ENCODE measurements at places on chromosomes 6 and 20.

DNA sequence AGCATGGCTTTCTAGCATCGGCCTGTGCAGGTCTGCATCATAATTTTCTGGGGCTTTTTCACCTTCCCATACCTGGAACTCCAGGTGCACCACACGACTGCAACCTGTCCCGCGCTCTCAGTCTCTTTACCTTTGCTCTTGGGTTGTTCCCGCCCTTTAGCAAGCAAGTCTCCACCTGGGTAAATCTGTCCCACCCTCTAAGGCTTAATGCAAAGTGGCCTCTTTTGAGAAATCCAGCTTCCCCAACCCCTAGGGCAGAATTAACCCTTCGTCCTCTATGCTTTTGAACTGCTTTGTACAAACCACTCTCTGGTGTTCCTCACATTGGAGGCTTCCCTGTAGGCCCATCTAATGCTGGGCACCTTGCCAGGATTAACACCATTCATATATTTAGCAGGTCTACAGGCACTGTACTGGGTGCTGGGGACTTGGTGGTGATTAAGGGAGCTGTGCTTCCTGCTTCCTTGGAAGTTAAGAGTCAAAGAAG, 2.8 kb downstream of the ITPR3 start:
- no peak for DNase-seq

- no peak for DNase-seq
Measured at GRCh38 chr20:57837208-57838035, 127.6 kb upstream of the PMEPA1 start.

DNA sequence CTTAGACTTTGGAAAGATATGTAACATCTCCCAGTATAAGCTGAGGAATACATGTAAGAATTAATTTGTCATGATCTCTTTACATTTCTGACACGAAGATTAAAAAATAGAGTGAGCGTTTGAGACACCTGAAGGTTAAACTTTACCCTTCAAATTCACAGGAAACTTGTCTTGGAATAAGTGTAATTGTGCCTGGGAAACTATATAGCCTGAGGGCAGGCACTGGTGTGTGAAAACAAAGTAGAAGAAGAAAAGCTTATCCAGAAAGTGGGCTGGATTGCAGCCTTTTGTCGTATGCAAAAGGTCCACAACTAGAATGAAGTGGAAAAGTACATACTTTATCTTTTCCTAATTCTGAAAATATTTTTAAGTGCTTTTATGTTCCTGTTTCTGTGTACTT, 275.7 kb upstream of the TCF21 start:
- no peak for DNase-seq

- peak; percentile 68 for DNase-seq
Measured at GRCh38 chr20:19688031-19688806, 69.8 kb upstream of the RIN2 start.

- no peak for DNase-seq
Measured at GRCh38 chr6:158328952-158329351, 16.7 kb downstream of the TULP4 start.

GRCh38 chr6:113805173-113805790, 51.9 kb upstream of the MARCKS start:
- DNase-seq: no peak

GRCh38 chr6:13810688-13811446, 3.5 kb downstream of the MCUR1 start:
- no peak for DNase-seq

DNA sequence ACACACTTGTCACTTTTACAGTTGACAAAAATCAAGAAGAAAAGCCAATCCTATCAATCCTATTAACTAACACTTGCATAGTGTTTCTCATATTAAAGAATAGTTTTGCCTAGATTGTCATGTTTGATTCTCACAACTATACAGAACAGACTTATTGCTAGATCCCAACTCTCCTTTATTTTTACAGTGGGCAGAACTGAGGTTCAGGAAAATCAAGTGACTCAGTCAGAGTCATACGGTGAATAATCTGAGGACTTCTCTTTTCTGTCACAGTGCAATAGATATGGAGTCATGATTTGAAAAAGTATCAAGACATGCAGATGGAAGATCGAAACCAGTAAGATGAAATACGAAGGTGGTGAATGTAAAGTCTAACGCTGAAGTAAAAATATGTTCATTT, 195.1 kb upstream of the CITED2 start:
- no peak for DNase-seq

DNA sequence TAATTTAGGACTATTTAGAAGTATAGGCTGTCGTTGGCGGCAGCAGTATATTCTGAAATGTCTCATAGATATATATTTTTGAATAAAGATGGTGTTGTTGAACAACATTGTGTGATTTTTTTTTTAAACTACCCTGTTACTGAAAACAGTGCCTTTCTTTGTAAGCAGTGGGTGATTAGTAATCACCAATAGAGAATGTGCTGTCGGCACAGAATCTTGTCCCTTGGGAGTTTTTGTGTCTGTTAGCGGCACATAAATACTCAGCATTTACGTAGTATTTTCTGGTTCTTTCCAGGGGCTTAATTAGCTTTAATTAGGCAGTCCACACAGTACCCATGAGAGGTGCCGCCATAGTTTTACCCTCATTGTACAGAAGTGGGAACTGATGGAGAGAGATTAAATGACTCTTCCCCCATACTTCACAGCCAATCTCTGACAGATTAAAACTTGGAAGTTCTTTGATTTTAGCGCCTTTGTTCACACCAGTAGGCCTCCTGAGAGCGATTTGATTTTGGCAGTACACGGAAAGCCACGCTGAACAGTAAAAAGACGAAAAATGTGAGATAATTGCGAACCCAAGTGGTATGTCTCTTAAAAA, 58.8 kb downstream of the RPRD1B start:
- DNase-seq: no peak

DNA sequence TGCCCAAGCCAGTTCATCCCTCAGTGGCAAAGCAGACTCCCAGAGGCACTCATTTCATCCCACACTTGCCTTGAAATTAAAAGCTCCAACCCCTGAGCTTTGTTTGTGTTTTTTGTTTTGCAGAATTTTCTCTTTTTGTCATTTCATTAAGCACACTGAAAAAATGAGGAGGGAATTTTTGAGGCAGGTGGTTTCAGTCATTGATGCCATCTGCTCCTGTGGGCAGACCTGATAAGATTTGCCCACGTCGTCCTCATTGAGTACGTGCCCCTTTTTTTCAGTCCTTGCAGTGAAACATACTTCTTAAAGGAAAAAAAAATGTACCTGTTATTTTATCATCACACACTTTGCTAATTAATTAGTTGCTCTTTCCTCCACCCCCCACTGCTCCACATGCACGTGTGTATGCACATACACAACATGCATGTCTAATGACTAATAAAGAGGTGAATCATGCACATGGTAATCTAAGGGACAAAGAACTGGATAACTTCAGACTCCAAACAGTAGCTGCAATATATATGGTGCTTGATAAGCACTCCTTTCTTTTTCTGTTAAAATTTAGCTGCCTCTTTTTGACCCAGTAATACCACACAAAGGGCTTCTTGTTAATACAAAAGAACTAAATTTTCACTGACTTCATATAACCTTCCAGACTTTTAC, 102.1 kb upstream of the TMEM181 start:
- DNase-seq: peak; percentile 10

Data from NCI-H1694 treated with DMSO at 0.1 percent for 48 hours (cell line).